ENCODE measurements at places on chromosomes 11 and 22.

DNA sequence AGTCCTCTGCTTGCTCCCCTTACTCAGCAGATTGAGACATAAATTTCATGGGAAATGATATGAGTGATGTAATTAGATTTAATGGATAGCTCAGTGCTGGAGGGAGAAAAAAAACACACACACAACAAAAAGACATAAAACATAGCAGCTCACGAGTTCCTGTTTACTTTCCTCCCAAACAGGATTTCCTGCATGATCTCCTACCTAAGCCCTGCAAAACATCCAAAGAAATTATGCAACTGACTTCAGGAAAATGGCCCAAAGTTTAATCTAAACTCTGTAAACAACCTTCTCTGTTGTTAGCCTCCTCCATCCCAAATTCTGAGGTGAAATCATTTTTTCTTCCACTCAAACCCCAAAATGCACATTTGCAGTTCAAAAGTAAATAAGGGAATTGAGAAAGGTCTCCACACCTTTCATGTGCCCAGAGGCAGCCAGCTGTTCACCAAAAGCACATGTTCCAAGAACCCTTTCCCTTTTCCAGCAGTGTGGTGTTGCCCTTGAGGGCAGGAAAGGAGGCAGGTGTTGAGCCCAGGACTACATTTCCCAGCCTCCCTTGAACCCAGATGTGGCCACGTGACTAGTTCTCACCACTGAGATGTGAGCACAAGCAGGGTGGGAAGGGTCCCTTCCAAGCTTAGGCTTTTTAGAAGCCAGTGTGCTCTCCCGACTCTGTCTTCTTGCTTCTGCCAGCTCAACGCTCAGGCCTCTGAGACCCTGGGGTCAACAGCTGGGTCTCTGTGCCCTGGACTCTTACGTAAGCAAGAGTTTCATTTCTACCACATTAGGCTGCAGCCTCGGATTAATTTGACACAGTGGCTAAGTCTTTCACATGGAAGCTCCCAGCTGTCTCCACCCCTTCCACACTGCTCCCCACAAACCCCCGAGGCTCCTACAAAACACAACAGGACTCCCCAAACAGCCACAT is 301.2 kb downstream of the CTTN start:
- DNase-seq, result no peak

- DNase-seq, result no peak
Measured at GRCh38 chr11:128796270-128796669, 70.8 kb downstream of the KCNJ1 start.

- peak; percentile 91 for DNase-seq
Measured at GRCh38 chr22:37896181-37896592, 9.9 kb upstream of the MICALL1 start.

DNA sequence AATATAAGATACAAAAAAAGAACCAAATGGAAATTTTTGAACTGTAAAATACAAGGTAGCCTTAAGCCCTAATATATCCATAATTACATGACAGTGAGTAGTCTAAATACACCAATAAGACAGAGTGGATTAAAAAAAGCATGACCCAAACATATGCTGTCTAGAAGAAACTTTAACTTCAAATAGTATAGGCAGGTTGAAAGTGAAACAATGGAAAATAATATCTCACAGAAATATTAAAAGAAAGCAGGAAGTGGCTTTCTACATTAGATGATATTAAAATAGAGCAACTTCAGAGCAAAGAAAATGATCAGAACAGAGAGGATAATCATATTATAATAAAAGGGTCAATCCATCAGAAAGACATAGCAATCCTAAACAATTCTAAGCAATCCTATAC is 21.8 kb downstream of the DCUN1D5 start:
- DNase-seq, result no peak

DNA sequence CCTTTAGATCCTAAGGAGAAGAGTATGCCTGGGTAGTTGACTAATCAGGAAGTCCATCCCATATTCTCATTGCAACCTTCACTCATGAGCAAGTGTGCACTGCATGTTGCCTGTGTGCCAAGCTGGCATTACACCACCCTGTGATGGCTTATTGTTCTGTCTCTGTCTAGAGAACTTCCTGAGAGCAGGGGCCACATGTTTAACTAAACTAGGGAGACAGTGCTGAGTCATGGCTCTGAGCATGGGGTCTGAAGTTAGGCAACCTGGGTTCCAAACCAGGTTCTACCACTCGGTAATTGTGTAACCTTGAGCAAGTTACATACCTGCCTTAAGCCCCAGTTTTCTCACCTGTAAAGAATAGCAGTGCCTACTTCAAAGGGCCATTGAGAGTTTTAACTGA is 39.6 kb downstream of the CSNK2A3 start:
- peak; percentile 99 for DNase-seq

DNA sequence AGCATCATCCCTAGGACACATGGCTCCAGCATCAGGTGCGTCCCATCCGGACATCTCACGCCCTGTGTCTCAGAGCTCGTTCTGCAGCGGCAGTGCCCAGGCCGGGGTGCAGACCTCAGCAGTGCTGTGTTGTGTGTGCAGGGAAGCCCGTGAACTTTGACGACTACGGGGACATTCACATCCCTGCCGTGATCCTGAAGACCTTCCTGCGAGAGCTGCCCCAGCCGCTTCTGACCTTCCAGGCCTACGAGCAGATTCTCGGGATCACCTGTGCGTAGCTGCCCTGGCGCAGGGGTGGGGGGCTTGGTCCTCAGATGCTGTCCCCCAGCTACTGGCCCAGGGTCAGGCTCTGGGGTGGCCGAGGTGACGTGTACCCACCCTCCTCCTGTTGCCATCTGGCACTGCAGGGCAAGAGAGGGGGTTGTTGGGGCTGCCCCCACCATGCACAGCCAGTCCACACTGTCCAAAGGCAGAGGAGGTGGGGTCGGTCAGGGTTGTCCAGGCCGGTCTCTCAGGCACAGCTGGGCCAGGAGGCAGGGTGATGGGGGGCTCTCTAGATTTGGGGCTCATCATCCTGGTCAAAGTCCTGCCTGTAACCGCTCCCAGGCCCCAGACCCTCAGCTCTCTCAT is 96.5 kb downstream of the ARHGAP8 start:
- DNase-seq, result no peak

GRCh38 chr11:106463154-106463553 is 385.7 kb downstream of the AASDHPPT start:
- no peak for DNase-seq

- no peak for DNase-seq
Measured at GRCh38 chr22:44364751-44365130, 52.0 kb upstream of the SHISAL1 start.

DNA sequence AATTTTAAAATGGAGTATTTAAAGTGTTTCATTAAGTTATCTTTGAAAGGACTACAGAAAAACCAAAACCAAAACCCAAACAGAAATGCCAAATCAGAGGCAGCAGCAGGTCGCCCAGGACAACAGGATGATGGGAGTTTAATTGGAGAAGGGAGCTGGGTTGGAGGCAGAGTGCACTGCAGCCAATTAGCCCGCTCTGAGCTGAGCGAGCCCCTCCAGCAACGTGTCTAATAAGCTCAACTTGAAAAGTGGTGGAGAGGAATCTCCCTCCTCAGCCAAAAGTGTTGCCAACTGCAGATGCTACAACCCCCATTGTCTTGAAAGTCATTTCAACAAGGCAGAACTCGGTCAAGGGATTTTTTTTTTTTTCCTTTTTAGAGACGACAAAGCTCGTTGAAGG is 323.9 kb downstream of the CADM1 start:
- DNase-seq, result no peak

DNA sequence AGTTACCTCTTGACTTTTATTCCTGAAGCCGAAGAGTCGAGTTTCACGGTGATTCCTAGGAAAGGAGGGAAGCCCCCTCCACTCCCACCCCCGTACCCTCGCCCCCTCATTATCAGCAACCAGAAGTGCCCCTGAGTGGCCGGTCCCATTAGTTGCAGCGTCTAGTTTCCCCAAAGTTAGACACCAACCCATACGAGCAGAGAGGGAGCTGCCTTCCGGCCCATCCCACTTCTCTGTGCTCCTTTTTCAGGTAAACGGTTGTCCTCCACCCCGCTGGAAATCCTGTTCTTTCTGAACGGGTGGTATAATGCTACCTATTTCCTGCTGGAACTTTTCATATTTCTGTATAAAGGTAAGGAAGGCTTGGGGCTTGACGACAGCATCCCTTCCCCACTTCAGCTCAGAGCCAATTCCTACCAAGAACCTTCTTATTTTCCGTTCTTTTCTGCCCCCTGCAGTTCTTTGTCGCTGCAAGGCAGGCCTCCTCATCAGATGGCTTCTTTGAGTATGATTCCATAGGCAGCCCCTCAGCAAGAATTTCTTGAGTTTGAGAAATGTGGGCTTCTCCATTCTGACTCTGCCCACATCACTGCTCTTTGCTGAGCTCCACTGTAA is 701 bp downstream of the TMEM216 start:
- DNase-seq, result no peak

DNA sequence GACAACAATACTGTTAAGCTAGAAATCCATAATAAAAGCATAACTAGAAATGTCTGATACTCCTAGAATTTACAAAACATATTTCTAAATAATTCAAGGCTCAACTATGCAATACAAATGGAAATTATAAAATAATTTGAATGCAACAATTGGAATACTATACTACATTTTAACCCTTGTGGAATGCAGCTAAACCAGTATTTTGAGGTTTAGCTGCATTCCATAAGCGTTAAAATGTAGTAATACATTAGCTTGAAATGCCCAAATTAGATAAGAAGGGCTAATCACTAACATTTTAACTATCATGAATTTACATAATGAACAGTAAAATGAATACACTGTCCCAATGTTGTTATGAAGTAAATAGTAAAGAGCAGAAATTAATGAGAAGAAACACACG is 617.2 kb upstream of the CHORDC1 start:
- no peak for DNase-seq

DNA sequence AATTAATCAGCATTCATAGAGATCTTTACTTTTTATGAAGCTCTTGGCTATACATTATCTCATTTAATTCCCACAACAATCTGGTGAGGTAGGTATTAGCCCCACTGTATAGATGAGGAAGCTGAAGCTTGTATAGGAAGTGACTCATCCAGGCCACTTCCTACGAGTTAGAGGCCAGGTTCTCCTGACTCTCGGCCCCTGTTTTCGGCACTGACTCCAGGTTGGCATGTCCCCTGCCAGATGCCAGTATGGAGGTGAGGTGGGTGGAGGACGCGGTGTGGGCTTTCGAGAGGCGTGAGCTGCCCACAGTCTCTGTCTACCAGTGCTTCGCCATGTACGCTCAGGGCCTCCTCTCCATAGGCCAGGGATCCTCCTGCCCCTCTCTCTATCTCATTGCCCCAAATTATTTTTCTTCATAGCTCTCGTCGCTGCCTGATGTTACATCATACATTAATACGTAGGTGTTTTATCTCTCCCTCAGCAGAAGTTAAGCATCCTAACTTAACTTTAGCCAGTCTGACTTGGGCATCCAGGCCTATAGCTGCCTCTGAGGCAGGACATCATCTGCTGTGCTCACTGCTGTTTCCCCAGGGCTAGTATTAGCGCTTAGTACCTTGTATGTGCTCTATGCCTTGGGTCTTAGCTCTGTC is 9.0 kb downstream of the DGAT2 start:
- DNase-seq, result no peak

- DNase-seq, result no peak
Measured at GRCh38 chr11:17578958-17579357, 31.9 kb downstream of the OTOG start.

DNA sequence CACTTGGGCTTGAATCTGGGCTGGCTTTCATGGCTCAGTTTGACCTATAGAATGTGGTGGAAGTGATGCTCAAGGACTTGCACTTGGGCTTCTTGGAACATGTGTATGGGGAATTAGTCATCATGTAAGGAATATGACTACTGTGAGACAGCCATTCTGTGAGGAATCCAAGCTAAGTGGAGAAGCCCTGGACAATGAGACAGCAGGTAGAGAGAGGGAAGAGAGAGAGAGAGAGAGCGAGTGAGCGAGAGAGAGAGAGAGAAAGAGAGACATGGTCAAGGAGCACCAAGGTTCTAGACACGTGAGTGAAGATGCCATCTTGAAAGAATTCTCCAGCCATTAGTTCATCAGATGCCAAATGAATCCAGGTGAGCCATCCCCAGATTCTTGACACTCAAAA is 261.6 kb upstream of the SORL1-AS1 start:
- no peak for DNase-seq

DNA sequence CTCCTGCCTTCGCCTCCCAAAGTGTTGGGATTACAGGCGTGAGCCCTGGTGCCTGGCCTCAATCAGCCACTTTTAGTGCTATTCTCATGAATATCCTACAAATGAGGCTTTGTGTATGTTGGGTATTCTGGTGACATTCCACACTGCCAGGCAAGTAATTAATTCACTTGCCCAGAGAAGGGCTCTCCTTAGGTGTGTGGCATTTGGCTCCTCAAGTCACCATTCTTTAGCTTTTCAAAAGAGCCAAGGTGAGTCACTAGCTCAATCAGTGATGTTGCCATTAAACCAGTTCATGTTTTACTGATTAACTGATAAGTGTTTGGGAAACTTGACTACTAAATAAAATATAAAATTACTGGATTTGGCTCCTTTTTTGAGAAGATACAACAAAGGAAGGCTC is 52.2 kb downstream of the SLC25A17 start:
- DNase-seq, result no peak

GRCh38 chr11:12771875-12772274 is 97.7 kb downstream of the TEAD1 start:
- DNase-seq, result no peak

- peak; percentile 80 for DNase-seq
Measured at GRCh38 chr11:110525883-110526282, 96.1 kb downstream of the FDX1 start.

- DNase-seq, result peak; percentile 5
Measured at GRCh38 chr11:38089726-38090125, 1491.7 kb upstream of the RAG2 start.

DNA sequence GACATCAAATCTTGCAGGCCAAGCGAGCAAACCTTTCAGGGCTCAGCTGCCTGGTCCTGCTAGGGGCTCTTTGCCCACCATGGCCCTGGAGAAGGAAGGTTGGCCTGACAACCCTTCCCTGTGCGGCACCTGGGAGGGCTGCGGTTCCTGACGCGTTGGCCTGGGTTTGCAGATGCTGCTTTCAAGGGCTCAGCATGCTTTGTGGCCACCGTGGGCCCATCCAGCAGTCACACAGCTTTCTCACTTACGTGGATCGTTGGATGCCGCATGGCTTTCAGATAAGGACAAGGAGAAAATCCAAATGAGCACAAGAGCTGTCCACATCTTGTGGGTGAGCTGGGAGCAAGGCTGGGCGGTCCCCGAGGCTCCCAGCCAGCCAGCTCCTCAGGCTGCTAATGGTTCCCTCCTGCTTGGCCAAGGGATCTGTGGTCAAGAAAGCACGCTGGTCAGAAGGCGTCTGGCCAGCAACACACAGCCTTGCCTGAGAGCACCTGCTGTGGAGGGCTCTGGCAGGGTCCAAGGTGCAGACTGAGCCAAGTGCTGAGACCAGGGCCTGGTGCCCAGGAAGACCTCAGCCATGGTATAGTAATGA is 8.2 kb downstream of the C11orf24 start:
- no peak for DNase-seq

- DNase-seq, result no peak
Measured at GRCh38 chr11:3196161-3197043, 22.2 kb downstream of the MRGPRG start.

DNA sequence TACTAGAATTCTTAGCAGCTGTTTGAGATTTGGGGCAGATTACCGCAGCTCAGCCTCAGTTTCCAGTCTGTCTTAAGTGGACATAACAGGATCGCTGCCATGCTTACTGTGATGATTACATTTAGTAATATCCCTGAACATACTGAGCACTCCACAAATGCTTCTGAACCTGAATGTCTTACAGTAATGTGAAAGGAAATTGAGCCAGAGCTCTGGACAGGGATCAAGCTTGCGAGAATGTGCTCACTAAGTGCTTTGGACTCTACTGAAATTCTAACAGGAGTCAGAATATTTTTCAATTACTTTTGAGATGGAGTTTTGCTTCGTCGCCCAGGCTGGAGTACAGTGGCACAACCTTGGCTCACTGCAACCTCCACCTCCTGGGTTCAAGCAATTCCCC is 118.6 kb upstream of the RASSF10 start:
- DNase-seq, result no peak

All from epithelial cell of prostate (primary cell).